Stimulated activated CD8-positive, alpha-beta memory T cell treated with anti-CD3 and anti-CD28 coated beads, Interleukin-4, amount 100 ng/mL, for 1 hour (primary cell): ENCODE measurements at places on chromosomes 11 and 22.
A peak's percentile ranks its signal among the peaks of the same experiment; 100 is the strongest.

- no peak for DNase-seq
Measured at GRCh38 chr22:47612311-47612910, 850.0 kb downstream of the TBC1D22A start.

GRCh38 chr11:38323961-38324761, 1726.1 kb upstream of the RAG2 start:
- DNase-seq: no peak

DNA sequence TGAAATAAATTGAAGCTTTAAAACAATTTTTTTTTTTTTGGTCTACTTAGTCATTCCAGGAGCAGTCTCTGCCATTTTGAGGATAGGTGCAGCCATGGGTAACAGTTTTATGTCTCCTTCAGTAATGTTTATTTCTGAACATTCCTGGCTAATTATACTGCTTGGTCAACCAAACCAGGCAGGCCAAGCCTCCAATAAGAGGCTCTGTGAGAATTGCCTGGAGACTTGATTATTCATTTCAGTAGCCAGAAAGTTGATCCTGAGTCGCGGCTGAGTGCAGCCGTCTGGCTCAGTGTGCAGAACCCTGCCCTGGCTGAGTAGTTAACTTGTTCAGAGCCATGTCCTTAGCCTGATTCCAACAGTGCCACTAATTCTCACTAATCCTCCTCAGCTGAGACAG, 364.0 kb upstream of the FAT3 start:
- no peak for DNase-seq

- no peak for DNase-seq
Measured at GRCh38 chr11:74777877-74778276, 29.2 kb downstream of the RNF169 start.

DNA sequence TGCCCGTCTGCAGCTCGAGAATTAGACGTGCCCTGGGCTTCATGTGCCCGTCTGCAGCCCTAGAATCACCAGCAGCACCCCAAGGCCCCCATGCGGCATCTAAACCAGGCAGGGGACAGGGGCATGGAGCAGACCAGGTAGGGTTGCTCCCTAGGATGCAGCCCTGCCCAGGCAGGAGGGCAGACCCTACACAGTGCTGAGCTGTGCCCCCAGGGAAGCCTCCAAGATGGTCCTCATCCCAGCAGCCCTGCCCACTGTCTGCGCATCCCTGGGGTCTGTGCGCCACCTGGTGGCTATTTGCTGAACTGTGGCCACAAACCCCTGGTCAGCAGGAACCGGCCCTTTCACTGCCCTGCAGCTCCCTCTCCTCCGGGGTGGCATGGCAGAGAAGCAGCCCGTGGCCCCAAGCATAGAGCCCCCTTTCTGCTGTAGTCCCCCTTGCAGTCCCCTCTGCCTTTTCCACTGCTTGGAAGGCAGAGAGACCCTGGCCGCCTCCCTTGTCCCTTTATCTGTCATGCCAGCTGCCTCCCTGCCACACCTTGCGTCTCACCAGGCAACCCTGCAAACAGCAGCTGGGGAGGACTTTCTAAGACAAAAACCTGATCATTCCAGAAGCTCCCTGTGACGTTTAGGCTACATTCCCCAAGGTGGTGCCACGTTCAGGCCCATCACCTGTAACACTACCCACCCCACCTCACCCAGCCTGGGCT, 86.6 kb downstream of the KCNQ1 start:
- peak; percentile 48 for DNase-seq

DNA sequence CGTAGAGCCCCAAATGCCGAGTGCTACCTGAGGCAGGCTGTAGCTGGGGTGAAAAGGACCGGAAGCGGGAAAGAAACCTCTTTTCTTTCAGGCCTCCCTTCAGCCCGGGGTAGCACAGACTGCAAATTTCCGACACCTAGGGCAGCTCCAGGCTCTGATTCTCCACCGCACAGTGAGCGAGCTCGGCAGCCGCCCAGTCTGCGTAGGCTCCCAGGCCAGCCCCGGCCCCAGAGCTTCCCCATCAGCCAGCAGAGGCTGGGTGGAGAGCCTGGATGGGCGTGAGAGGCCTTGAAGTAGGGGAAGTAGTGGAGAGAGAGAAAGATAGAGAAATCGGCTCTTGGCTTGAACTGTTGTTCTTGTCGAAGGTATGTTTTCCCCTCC, 9.3 kb upstream of the PAX6 start:
- DNase-seq: no peak
